ENCODE measurements at places on chromosomes 13 and 19.

DNA sequence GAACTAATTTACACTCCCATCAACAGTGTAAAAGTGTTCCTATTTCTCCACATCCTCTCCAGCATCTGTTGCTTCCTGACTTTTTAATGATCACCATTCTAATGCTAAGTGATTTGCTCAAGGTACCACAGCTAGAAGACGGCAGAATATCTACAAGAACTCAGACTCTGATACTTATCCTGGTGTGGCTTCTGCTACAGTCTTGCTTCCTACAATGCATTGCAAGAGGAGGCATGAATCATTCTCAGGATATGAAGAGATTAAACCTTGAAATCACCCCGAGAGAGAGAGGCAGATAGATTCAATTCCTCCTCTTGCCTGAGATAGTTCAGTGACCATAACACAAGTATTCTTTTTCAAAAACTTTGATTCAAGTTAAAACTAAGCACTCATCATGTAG, 306.4 kb downstream of the TBC1D4 start:
- no peaks in the 10 kb centered on the region for H3K4me1 ChIP-seq
- no peak for DNase-seq
- H3K36me3 ChIP-seq: no peaks in the 10 kb centered on the region
- H3K27ac ChIP-seq: no peak overlapping the region

GRCh38 chr13:20192836-20193161, at the start of gene GJB2:
TSS of gene GJB2 (minus strand) at chr13:20192938. CDS start at chr13:20189581, 3,357 bp downstream.
- no peak for DNase-seq
- H3K27me3 ChIP-seq: peaks cover 56% of the 10 kb centered on the region
- no peak within 1 kb of the TSS for H3K27ac ChIP-seq
- H3K4me3 ChIP-seq: peak within 1 kb of the TSS; percentile 56
- no peaks in the 10 kb centered on the region for H3K36me3 ChIP-seq
- peaks cover 26% of the 10 kb centered on the region for H3K4me1 ChIP-seq

DNA sequence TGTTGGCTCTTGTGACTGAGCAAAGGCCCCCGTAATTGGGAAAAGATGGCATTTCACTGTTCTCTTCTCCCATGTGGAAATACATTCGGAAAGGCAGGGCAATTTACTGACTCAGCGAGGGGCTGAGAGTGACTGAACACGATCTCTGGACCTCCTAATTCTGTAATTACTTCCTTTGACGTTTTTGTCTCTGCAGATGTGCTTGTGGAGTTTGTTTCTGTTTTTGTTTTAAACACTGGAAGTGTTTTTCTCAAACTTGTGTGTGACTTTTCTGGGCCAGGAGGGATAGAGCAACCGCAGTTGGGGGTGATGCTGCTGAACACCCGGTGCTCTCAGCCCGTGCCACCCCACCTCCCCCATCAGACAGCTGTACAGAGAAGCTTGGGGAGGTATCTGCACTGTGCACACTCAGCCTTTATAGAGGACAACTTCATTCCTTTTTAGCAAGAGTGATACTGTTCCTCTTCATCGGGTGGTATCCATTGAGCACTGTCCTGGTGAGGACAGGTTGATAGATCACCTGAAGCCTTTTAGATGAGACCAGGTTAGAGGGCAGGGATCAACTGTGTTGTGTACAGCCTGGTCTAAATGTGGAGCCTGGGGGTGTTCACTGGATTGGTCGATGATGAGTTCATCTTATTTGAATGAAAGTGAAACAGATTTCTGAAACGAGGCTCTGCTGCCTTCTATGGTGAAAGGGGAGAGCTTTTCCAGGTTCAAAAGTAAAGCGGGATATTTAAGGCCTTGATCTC, 117.4 kb downstream of the ESD start:
- H3K4me3 ChIP-seq: no peak overlapping the region
- H3K27ac ChIP-seq: no peak overlapping the region
- no peaks in the 10 kb centered on the region for H3K27me3 ChIP-seq
- DNase-seq: no peak

GRCh38 chr19:12778905-12779161, 3.5 kb upstream of the HOOK2 start:
- DNase-seq: no peak
- H3K4me1 ChIP-seq: peaks cover 39% of the 10 kb centered on the region
- H3K36me3 ChIP-seq: no peaks in the 10 kb centered on the region
- no peaks in the 10 kb centered on the region for H3K27me3 ChIP-seq

DNA sequence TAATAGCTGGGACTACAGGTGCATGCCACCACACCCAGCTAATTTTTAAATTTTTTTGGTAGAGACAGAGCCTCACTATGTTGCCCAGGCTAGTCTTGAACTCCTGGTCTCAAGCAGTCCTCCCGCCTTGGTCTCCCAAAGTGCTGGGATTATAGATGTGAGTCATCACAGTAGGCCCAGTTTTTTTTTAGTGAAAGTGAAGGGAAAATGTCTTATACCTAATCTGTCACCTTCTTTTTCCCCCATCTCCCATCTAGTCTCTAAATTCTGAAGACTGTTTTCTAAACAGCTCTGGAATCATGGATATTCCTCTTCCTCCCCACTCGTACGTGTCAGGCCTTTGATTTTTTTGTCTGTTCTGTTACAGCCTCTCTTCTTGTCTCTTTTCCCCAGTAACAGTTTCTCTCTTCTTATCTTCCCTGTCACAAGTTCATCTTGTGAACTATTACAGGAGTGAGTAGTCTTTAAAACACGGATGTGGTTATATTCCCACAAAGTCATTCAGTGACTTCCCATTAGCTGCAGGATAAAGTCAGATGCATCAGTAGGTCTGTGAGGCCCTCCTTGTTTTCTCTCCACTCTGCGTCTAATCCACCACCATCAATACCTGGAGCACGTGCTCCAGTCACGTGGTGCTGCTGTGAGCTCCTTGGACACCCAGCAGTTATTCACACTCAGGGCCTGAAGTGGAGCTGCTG, 2.9 kb downstream of the CDC16 start:
- H3K27ac ChIP-seq: no peak overlapping the region
- peaks cover 38% of the 10 kb centered on the region for H3K36me3 ChIP-seq
- no peak for DNase-seq
- no peak overlapping the region for H3K4me3 ChIP-seq

DNA sequence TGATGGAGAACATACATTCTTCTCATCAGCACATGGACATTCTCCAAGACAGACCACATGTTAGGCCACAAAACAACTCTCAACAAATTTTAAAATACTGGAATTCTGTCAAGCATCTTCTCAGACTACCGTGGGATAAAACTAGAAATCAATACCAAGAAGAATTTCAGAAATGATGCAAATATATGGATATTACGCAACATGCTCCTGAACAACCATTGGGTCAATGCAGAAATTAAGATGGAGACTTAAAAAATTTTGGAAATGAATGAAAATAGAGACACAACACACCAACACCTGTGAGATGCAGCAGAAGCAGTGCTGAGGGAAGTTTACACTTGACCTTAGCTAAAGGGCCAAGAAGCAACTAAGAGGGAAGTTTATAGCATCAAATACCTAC, 162.8 kb downstream of the CACNA1A start:
- no peaks in the 10 kb centered on the region for H3K36me3 ChIP-seq
- no peaks in the 10 kb centered on the region for H3K4me1 ChIP-seq
- no peak overlapping the region for H3K4me3 ChIP-seq
- H3K27ac ChIP-seq: no peak overlapping the region
- no peaks in the 10 kb centered on the region for H3K27me3 ChIP-seq

DNA sequence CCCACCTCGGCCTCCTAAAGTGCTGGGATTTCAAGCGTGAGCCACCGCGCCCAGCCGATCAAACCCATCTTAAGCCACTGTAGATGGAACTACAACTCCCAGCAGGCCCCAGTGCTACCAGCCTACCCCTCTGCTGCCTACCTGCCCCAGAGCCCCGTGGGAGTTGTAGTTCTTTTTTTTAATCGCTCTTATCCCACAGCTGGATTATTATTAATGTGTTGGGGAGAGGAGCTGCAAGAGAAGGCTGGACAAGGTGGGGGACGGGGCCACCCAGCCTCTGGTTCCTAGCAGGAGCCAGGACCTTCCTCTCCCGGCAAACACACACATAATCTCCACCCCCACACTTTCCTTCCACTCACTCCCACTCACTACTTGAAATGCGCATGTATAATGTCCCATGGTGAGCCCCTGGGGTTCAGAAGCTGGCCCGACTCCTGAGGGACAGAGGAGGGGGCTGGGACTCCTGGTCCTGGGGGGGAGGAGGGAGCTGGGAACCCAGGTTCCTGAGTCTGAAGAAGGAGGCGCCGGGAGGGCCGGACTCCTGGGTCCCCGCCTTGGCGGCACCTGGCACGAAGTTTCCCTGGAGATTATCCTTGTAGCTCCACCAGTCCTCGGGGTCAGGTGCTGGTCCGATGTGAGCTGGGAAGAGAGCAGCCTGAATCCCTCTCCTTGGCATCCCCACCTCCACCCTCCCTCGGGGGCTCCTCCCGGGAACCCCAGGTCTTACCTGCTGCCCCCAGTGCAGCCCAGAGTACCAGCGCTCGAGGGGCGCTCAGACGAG, 958 bp downstream of the CA11 start:
- H3K4me1 ChIP-seq: peaks cover 26% of the 10 kb centered on the region
- H3K36me3 ChIP-seq: no peaks in the 10 kb centered on the region
- peak; percentile 58 for DNase-seq
- no peaks in the 10 kb centered on the region for H3K27me3 ChIP-seq

DNA sequence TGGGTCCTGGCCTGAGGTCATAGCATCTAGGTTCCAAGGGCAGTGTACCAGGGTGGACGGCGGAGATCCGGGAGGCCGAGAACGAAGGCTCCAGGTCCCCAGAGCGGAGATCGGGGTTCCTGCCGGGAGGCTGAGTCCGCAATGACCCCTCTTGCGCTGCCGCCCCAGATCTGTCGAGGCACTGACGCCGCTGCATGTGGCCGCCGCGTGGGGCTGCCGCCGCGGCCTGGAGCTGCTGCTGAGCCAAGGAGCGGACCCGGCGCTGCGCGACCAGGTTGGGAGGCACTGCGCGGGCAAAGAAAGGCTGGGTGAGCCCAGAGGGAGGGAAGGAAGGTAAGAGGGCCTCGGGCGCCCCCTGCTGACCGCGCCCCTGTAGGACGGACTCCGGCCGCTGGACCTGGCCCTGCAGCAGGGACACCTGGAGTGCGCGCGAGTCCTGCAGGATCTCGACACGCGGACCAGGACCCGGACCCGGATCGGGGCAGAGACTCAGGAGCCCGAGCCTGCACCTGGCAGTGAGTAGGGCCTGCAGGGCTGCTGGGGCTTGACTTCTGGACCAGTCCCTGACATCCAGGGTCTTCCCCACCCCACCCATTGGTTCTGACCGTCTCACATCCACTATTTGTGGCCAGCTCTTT, 906 bp downstream of the ANKLE1 start:
- peaks cover 1% of the 10 kb centered on the region for H3K36me3 ChIP-seq
- H3K27ac ChIP-seq: no peak overlapping the region
- peaks cover 4% of the 10 kb centered on the region for H3K27me3 ChIP-seq
- H3K4me1 ChIP-seq: peaks cover 17% of the 10 kb centered on the region
- H3K4me3 ChIP-seq: peak overlapping the region; percentile 45
- peak; percentile 61 for DNase-seq

Measured in effector memory CD4-positive, alpha-beta T cell (primary cell).